Activated CD4-positive, alpha-beta T cell treated with anti-CD3 and anti-CD28 coated beads for 48 hours (primary cell): ENCODE measurements at places on chromosomes 2 and 18.
A peak's percentile ranks its signal among the peaks of the same experiment; 100 is the strongest.

- peak; percentile 57 for DNase-seq
These were observed 32.5 kb upstream of the CD28 start for GRCh38 chr2:203673933-203674332.

DNA sequence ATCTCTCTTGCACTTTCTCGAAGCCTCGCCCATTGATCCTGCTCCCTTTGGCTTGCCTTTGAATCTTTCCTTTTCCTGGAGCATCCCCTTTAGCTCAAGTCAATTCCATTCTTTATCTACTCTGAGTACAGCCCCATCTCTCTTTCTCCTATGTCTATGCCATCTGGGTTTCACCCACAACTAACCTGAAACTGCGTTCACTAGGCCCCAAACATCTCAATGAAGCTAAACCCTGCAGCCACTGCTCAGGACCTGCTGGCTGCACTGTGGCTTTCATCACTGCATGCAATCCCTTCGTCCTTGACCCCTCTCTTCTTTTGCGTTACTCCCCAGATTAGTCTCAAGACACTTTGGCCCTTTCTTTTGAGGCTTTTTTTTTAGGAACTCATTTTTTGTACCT is 81.6 kb upstream of the CYRIA start:
- peak; percentile 26 for DNase-seq

- DNase-seq = no peak
These were observed 24.1 kb downstream of the TWIST2 start for GRCh38 chr2:238872026-238872425.

- peak; percentile 15 for DNase-seq
These were observed 229.9 kb upstream of the HDAC4 start for GRCh38 chr2:239630618-239631286.

- no peak for DNase-seq
These were observed 61.7 kb downstream of the KCMF1 start for GRCh38 chr2:85032621-85033020.

GRCh38 chr2:218234521-218234920 is 17.5 kb downstream of the ARPC2 start:
- no peak for DNase-seq

- no peak for DNase-seq
These were observed 61.6 kb upstream of the ACYP2 start for GRCh38 chr2:54053830-54054229.

GRCh38 chr2:230722207-230722885 is 9.7 kb downstream of the CAB39 start:
- no peak for DNase-seq

GRCh38 chr2:216391401-216391800 is 19.1 kb upstream of the MARCHF4 start:
- no peak for DNase-seq

DNA sequence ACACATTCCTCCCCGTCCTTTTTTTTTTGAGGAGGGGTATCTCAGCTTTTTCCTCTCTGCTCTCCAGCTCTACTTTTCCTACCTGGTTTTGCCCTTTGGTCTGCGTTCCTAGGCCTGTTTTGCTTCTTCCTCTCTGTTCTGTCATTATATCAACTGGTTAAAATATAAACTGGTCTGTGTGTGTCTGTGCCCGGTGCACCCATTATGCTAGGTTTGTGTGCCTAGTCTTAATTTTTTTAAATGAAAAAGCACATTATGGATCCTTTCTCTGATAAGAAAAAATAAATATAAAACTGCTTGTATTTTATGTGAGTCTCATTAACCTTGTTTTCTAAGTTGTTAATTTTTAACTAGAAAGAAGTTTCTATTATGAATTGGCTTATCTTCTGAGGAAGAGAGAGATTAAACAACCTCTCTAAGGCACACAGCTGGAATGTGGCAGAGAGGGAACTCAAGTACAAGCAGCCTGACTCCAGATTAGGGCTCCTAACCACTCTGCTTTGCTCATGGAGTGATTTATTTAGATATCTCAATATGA is 17.4 kb downstream of the SLC38A11 start:
- DNase-seq = no peak

GRCh38 chr18:3874581-3874980 is 424.6 kb downstream of the TGIF1 start:
- DNase-seq = no peak

GRCh38 chr2:70753902-70754301 is 14.1 kb downstream of the ADD2 start:
- DNase-seq = no peak

DNA sequence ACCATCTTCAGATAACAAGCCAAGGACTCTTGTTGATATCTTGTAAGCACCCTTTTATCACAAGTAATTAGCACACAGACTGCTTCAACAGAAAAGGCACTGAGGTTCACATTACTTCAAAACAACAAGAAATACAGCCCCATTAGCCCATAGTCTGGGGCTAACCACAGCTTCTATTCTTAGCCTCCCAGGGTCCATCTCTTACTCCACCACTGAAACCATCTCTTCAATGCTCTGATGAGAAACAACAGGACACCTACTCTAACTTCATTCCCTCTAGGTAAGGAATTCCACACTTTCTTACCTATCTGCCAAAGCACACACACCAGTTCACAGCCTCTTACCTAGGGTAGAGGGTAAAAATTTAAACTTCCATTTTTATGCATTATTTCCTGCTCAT is 26.4 kb upstream of the CYTIP start:
- no peak for DNase-seq

DNA sequence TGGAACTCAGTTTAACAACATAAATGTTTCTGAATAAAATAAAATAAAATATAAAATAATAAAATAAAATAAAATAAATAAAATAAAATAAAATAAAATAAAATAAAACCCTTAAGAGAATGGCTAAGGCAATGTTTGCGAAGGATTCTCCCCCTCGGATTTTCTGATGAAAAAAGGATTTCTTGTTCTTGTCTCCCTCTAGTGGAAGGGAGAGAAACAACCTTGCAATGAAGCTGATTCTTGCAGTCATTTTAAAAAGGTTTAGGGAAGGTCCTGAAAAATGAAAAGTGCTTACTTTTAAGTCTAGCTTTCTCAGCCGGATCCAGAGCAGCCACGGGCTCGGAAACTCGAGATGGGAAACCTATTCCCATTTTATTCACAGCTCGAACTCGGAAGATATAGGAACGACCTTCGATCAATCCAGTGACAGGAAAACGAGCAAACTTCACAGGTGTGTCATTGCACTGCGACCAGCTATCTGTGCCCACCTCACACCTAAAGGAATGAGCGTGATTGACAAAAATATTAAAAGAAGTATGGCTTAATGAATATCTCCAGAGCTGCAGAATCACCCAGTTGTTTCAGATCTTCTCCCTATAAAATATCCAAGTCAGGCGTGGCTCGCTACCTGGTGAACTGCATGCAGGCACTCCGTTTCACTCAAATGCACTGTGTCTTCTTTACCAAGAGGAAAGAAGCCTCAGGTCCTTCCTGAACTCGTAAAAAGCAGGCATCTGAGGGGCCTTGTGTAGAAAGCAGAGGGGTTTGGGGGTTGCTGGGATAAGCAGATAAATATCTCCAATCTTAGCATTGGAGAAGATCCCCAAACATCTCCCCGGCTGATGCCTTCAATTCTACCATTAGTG is 68.1 kb downstream of the MYOM1 start:
- no peak for DNase-seq

- DNase-seq = no peak
These were observed 272.2 kb downstream of the PRKCE start for GRCh38 chr2:45923701-45924100.

GRCh38 chr2:8433390-8433789 is 248.5 kb upstream of the ID2 start:
- DNase-seq = no peak

GRCh38 chr2:238601433-238602222 is 174.9 kb downstream of the ASB1 start:
- DNase-seq = no peak

DNA sequence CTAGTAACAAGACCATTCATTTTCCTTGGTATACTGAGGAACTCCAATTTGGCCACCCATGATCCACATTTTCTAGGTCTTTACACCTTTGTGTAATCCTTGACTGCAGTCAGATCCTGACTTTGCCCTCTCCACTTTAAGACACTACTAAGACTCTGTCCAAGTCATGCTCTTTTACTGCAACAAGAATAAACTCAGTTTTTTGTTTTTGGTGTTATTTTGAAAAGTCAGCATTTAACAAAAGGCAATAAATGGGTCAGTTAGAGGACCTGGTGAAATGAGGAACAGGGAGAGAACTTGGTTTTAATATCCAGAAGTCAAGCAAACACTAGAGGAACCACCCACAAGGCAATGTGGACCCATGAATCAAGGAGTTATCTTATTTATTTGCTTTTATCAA is 252.2 kb upstream of the RBBP8 start:
- no peak for DNase-seq

DNA sequence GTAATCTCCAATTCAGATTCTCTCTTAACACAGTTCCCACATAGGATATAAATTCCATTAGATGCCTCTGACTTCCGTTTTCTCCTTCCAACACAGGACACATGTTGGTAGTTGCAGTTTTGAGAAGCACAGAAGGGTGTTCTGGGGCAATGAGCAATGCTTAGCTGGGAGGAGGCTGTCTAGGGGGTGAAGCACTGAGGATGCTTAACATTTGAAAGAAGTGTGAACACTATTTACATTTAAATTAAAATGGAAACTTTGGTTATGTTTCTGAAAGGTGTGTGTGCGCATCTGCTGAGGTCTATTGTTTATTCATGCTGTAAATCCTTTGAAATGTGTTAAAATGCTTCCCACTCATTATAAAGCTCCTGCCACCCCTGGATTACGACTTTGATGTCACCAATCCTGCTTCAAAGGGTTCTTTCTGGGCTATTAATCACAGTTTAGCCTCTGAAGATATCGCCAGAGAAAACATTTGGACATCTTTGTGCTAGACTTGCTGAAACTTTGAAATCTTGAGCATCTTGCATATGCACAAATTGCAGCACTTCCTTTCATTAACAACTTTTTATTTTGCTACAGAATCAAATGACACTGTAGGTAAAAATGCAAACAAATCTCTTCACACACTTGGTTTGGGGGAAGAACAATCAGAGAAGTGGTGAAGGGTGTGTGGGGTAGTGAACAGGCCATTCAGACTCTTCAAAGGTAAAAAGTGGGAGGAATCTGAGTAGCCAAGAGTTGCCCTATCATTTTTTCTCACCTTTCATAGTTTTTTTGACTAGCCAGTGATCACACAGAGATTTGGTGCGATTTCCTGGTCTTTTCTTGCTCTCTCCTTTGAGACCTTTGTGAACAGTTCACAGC is 258.4 kb downstream of the MYO3B start:
- no peak for DNase-seq

- DNase-seq = no peak
These were observed 88.6 kb downstream of the GULP1 start for GRCh38 chr2:188380280-188380679.

- DNase-seq = no peak
These were observed 32.3 kb downstream of the STEAP3 start for GRCh38 chr2:119255760-119256581.

GRCh38 chr2:9095226-9095625 is 91.7 kb upstream of the MBOAT2 start:
- DNase-seq = no peak

DNA sequence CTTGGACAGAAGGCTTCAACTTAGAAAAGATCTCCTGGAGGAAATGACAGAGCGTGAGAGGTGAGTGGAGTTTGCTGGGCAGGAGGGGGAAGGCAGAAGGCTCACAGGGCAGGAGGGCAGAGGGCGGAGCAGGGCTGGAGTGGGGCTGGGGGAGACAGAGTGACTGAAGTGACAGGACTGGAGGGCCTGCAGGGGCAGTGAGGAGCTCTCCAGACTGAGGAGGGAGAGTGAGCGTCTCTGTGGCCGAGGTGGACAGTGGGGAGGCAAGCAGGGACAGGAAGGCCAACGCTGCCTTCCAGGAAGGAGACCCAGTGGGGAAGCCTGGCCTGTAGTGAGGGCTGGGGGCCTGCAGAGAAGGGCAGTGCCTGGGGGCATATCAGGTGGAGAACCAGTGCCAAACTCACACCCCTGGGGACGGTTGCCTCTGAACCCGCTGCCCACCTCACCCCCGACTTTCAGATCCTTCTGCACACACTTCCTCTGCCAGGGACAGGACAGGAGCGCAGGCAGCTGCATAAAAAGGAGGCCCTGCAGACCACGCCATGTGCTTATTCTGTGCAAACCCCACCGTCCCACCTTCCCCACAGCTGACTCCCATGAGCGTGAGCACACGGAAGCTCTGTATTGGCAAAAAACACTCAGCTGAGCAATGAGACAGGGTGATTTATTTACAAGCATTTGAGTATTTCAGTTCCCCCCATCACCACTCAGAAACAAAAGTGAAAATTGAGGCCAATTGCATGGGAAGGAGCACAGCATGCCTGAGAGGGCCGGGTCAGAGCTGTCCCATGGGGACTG is 244.3 kb downstream of the FAM210A start:
- DNase-seq = no peak

- no peak for DNase-seq
These were observed 22.2 kb downstream of the ATAD2B start for GRCh38 chr2:23904692-23905091.

GRCh38 chr2:102013206-102014040 is 21.7 kb downstream of the IL1R2 start:
- no peak for DNase-seq
